ENCODE measurements at places on chromosomes 11 and 22. TPM values are rescaled to one million over a fixed set of nuclear protein-coding genes. Genes with fewer than 3 reads are reported as not detected.
A peak's percentile ranks its signal among the peaks of the same experiment; 100 is the strongest.

The SUSD2 gene
- total RNA-seq: 0.14 TPM

DNA sequence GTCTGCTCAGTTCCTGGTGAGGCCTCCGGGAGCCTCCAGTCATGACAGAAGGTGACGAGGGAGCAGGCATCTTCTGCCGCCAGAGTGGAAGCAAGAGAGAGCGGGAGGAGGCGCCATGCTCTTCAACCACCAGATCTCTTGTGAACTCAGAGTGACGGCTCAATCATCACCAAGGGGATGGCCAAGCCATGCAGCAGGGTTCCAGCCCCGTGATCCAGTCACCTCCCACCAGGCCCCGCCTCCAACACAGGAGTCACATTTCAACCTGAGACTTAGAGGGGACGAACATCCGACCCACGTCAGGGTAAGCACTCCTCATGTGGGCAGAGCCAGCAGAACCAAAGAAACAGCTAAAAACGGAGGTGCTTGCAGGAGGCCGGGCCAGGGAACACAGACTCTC lies 1470.5 kb downstream of the BRD1 start:
- no peak for DNase-seq

DNA sequence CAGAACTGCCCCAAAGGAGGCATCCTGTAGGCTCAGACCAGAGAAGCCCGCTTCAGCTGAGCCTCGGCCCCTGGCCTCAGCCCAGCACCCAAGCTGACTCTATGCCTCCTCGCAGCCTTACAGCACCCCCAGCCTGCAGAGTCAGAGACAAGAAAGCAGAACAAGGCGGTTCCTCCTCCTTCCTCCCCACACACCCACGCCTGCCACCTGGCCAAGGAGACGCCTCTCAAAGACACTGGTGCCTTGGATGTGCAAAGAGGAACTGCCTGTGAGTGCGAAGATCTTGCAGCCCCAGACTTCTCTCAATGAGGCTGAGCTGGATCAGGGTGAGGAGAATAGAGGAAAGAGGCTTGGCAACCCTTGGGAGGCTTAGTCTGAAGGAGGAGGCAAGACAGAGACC lies 60.2 kb downstream of the PDE2A start:
- DNase-seq: peak; percentile 89

DNA sequence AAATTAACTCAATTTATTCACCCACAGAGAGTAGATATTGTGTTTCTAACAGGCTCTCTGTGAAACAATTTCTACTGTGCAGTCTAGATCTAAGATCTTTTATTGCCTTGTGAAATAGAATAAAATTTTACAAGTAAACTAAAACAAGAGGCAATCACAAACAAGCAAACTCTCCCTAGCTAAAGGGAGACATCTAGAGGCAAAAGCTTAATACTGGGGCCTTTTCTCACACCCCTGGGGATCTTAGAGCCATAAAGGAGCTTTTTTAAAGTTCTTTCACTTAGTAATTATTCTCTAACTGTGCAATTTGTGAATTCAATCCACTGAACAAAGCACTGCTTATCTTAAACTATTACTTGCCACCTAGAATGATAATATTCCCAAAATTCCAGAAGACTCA lies 19.7 kb downstream of the ALG9 start:
- no peak for DNase-seq

The MS4A12 gene
- 6.3 TPM for total RNA-seq

GRCh38 chr11:65685981-65686380 lies 23.3 kb upstream of the RELA start:
- DNase-seq: no peak

- no peak for DNase-seq
Measured at GRCh38 chr22:49740242-49740641, 87.4 kb downstream of the BRD1 start.

DNA sequence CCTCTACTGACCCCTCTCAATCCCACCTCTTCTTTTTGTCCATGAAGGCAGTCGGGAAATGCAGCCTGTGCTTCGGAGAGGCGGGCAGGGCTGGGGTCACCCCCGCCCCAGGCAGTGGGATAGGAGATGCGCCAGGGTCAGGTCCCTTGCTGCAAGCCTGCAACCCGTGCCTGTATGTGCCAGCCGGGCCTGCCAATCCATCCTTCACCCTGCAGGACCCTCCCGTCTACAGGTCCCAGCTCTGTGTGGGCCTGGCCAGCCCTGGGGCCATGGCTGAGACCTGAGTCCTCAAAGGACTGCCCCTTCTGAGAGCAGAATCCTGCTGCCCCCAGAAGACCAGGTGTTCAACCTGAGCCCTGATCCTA lies 10.9 kb downstream of the ASCL2 start:
- DNase-seq: no peak

The PGA5 gene
- total RNA-seq: not detected

DNA sequence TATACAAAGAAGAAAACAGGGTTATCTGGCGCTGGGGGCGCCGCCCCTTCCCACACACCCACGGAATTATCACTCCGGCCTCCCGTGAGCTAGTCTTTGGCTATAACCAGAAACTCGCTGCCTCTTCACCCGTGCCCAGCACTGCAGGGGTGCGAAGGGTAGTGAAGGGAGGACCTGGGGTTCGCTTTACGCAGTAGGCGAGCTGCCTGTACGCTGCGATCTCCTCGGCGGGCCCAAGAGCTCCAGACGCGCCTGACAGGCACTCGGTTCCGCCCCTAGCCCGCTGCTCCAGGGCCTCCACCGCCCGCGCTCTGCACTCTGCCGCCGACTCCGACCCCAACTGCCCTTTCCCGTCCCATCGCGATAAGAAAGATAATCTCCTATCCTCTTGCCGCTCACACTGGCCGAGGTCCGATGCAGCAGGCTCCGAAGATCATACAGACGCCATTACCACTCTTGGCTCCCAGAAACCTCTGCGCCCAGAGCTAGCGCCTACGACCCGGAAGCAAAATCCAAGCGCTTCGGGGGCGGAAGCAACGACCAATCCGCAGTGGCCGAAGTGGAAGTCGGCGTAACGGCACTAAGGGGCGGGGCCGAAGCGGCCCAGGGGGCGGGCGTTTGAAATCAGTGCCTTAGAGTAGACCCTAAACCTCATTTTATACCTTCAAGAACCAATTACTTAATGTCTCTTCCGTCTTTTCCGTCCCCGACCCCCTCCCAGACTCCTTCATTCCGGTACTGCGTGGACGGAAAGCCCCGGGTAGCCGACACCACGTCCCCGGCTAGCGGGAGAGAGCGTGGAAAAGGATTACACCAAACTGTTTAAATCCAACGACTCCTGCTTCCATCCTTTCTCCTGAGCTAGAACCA lies at the start of the genes CWC15 and KDM4D:
TSS of gene CWC15 (minus strand) at position 458 of the 870 bp plus-strand sequence. CDS start 1,371 bp downstream, outside the sequence.
TSS of gene KDM4D (plus strand) at position 611 of the 870 bp plus-strand sequence. CDS start 23,664 bp downstream, outside the sequence.
- DNase-seq: peak; percentile 100

- DNase-seq: no peak
Measured at GRCh38 chr11:66915046-66915832, 42.9 kb downstream of the PC start.

The ELFN2 gene
- total RNA-seq: not detected

- DNase-seq: no peak
Measured at GRCh38 chr22:17087498-17088131, 2.8 kb downstream of the IL17RA start.

DNA sequence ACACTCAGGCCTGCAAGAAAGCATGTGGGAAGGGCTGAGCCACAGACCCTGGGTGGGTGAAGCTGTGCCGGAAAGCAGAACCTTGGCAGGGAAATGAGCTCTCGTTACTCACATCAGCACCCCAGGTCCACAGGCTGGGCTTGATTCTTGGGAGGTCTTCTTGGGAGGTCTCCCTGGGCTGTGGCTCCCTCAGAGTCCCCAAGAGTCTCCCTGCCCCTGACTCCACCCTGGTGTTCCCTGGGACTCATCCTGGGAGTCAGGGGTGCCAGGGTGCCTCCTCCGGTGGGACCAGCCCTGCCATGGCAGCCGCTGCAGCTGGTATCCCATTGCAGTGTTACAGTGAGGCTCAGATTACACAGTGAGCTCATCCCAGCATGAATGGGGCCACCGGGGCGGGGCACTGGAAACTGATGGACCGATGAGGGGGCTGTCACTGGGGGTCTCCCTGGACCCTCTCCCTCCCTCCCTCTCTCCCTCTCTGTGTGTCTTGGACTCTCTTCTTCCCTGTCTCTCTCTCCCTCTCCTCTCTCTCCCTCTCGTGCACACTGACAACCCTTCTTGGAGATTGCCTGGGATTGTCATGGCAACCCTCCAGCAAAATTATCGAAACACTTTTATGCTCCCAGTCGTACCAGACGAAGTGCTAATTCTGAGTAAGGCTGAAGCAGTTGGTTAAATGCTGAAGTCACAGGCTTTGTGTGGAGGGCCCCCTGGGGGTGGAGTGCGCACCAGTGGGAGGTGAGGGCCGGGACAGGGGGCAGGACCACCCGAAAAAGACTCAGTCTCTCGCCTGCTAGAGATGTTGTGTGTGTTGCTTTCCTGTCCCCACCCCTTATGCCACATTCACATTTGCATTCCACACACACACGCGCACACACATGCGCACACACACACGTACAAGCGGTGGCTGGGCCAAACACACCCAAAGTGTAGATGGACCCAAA lies 8.6 kb upstream of the C11orf96 start:
- no peak for DNase-seq

Data from Karpas-422 (cell line).